ENCODE measurements at places on chromosomes 5 and 9.

GRCh38 chr5:158832731-158833130 lies 267.0 kb downstream of the EBF1 start:
- DNase-seq: no peak

DNA sequence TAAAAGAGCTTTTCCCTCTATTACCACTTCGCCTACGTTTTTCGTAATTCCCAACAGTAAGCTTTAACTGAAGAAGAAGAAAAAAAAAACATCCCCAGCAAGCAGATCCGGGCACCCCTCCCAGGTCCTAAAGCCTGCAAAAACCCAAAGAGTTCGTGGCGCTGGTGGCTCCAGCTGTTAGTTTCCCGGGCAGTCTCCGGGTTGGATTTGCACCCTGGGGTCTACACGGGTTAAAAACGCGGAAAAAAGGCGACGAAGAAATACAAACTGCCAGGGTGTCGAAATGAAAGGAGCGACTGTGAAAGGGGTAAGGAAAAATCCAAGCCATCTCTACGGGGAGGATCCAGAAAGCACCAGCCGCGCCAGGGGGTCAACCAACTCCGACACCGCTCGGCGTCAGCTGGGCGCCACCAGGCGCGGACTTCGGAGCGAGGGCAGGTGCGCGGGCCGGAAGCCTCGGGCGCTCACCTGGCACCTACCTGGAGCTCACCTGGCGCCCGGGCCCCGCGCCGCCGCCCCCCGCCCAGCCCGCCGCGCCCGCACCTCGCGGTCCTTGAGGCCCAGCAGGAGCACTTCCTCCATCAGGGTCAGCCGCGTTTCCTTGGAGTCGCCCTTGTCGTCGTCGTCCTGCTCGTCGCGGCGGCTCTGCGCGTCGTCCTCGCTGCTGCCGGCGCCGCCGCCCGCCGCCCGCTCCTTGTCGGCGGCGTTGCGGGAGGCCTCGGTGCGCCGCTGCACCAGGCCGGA lies 680 bp downstream of the GOLPH3 start:
- DNase-seq: peak; percentile 27

DNA sequence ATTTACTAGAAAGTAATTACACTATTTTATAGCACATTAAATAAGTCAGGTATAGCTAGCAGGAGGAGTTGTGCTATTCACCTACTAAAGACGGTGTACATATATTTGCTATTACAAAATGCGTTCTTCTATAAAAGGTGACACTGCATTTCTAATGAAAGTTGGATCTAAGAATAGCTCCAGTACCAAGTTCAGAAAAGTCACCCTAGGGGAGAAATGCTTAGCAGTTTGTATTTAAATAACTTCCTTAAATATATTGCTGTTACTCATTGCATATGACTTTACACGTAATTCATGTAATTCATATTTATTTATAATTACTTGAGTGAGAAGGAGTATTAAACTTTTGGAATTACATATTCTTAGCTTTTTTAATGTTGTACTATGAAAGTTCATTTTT lies 7.0 kb upstream of the SUB1 start:
- DNase-seq: no peak

DNA sequence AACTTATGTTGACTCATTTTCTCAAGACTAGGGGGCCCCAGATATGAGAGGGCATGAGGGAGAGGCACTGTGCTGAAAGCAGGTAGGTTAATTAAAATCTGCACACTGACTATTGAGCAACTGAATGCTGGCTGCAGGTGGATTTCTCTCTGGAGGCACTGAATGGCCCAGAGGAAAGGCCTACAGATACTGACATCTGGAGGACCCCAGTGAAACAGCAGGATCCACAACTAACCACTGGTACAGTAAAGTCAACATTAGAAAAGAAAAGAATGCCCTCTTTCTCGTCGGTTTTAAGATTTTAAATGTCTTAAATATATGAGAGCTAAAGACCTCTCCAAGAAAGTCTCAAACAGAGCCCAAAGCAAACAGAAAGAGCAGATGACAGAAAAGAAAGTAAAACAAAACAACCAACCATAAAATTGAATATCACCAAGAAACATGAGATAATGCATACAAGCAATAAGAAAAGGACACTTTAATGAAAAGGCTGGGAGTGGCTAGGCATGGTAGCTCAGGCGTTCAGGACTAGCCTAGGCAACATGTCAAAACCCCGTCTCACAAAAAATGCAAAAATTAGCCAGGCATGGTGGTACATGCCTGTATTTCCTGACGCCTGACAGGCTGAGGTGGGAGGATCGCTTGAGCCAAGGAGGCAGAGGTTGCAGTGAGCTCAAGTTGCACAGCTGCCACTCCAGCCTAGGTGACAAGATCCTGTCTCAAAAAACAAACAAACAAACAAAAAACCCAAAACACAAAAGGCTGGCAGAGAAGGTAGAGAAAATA lies 43.3 kb downstream of the PUM3 start:
- no peak for DNase-seq

- DNase-seq: no peak
Measured at GRCh38 chr5:68260467-68260866, 44.9 kb downstream of the PIK3R1 start.

DNA sequence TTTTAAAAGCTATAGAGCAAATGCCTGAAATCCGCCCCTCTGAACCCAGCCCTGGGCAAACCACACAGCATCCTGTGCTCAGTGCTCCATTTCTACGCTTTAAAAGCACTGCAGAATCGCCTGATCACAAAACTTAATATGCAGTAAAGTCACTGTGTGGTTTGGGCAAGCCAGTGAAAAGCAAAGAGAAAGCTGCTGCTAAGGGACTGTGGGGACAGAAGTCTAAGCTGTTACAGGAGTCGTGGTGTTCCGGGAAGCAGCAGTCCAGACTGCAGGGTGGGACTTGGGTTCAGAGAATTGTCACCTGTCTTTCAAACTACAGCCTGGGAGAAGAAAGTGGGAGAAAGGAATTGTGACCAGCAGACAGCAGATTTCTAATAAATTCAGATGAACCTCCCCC lies 8.2 kb downstream of the RAPGEF1 start:
- DNase-seq: no peak

- DNase-seq: no peak
Measured at GRCh38 chr9:32411753-32412152, 27.3 kb downstream of the ACO1 start.

GRCh38 chr9:90909225-90909624 lies 107.6 kb downstream of the SYK start:
- DNase-seq: no peak

DNA sequence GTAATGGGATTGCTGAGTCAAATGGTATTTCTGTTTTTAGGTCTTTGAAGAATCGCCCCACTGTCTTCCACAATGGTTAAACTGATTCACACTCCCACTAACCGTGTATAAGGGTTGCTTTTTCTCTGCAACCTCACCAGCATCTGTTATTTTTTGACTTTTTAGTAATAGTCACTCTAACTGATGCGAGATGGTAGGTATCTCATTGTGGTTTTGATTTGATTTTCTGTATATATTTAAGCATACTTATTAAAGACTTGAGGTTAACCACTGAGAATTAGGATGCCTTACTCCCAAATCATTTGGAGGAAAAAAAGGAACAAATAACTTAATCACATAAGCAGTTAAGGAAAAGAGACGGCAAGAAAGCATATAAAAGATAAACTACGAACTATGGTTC lies 181.6 kb upstream of the FST start:
- no peak for DNase-seq

DNA sequence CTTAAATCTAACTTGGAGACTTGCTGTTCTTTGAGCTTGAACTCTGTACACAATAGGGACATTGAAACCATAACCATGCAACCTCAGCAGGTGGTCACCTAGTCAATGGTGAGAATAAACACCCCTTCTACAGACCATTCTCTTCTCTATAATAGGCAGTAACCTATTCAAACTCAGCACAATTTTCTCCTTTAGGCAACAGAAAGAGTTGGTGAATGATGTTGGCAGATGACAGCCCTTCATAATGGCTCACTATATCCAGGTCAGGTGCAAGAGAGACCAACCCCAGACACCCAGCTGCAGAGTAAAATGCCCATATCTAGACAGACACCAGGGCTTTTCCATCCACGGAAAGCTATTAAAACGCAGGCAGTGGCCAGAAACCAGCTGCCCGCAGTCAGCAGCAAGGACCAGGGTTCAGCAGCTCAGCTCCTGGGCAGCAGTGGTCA lies 106.7 kb downstream of the SERINC5 start:
- DNase-seq: no peak

GRCh38 chr5:73170522-73170921 lies 2.5 kb upstream of the TMEM174 start:
- no peak for DNase-seq

GRCh38 chr9:36566813-36567221 lies 5.9 kb upstream of the MELK start:
- DNase-seq: peak; percentile 41

Measured in caudate nucleus (tissue), 63 donors.